HS-27A (cell line): ENCODE measurements at places on chromosomes 16 and 17.
A peak's percentile ranks its signal among the peaks of the same experiment; 100 is the strongest.

DNA sequence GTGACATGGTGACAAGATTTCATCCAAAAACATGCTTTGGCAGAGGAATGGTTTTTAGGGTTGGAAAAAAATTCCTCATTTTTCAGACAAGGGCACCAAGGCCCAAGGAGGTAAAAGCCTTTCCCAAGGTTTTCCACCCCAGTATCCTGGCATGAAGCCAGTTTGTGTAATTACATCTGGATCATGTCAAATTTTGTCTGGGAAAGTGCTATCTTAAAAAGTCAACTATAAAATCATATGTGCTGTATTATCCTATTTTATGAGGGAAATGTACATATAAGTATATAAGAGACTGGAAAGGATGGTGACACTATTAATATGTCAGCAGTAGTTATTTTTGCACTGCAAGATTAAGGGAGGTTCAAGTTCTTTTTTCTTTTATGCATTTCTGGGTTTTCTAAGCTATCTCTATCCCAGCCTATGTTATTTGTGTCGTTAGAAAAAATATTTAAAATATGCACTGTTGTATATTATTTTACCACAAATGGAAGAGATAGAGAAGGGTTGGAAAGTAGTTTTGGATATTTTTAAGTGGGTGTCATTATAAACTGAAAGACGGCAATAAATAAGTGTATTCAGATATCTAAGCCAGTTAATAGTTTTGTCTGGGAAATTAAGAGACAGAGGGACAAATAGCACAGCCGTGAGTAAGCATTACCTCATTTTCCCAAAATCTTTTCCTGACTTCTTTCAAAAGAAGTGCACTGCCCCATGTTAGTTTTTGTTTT, 13.5 kb upstream of the FBXO47 start:
- no peak for DNase-seq

- no peak for DNase-seq
Observed at GRCh38 chr17:75808549-75808904, 23.9 kb downstream of the UNK start.

- no peak for DNase-seq
Observed at GRCh38 chr16:86931410-86931941, 353.1 kb downstream of the FOXL1 start.

GRCh38 chr17:57722704-57723043, 22.4 kb downstream of the CCDC182 start:
- no peak for DNase-seq

DNA sequence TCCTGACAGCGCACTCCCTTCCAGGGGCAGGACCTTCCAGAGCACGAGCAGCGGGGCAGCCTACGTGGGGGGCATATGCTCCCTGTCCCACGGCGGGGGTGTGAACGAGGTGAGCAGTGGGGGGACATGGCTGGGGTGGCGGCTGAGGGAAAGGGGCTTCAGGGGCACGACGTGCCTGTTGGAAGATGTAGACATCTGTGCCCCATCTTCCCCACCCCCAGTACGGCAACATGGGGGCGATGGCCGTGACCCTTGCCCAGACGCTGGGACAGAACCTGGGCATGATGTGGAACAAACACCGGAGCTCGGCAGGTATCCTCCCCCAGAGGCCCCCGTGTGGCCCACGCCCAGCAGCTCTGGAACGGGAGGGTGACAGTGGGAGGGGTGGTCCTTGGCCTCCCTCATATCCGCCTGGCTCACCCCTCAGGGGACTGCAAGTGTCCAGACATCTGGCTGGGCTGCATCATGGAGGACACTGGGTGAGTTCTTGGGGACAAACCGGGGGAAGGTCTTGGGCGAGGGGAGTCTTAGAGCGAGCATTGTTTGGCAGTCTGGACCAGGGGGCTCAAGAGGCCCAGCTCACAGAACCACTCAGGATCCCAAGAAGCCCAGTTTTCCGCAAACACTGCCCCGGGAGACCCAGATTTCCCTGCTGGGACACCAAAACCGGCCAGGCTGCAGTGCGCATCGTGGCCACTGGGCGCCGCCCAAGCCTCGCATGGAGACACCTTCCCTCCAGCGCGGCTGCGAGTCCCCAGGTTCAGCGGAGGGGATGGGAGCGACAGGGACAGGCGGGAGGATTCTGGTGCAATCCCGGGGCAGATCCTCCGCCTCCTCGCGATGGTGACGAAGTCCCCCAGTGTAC, 15.7 kb downstream of the ADAM11 start:
- peak; percentile 43 for DNase-seq

GRCh38 chr17:65558683-65559460, 2.6 kb downstream of the AXIN2 start:
- no peak for DNase-seq

DNA sequence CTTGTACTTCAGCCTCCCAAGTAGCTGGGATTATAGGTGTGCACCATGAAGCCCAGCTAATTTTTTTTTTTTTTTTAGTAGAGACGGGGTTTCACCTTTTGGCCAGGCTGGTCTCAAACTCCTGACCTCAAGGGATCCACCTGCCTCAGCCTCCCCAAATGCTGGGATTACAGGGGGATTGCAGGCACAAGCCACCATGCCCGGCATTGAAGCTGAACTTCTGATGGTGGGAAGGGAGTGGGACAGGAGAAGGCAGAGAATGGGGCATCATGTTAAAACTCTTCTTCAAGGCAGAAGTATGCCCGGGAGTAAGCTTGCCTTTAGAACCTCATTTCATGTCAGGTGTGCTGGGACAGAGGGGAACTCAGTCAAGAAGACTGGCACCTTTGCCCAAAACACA, 48.6 kb upstream of the ZFHX3 start:
- no peak for DNase-seq

GRCh38 chr16:6510261-6510660, 822.4 kb upstream of the RBFOX1 start:
- no peak for DNase-seq

DNA sequence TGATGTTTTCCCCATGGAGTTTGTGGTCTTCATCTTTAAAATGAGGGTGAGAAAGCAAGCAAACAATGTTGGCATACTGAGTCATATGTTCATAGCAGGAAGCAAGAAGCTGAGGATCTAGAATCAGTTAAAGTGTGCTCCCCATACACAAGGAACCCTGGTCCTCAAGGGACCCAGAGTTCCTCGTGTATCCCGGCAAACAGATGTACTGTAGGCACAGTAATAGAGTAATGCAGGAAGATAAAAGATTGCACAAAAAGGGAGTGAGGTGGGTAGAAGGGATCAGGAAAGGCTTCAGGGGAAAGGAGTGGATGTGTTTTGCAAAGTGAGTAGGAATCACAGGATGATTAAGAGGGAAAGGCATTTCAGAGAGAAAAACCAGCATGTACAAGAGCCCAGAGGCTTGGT, 412.3 kb upstream of the CDH11 start:
- no peak for DNase-seq

GRCh38 chr16:4249530-4250308, 7.8 kb upstream of the SRL start:
- DNase-seq = no peak

GRCh38 chr17:15240644-15241043, 24.5 kb downstream of the PMP22 start:
- no peak for DNase-seq

DNA sequence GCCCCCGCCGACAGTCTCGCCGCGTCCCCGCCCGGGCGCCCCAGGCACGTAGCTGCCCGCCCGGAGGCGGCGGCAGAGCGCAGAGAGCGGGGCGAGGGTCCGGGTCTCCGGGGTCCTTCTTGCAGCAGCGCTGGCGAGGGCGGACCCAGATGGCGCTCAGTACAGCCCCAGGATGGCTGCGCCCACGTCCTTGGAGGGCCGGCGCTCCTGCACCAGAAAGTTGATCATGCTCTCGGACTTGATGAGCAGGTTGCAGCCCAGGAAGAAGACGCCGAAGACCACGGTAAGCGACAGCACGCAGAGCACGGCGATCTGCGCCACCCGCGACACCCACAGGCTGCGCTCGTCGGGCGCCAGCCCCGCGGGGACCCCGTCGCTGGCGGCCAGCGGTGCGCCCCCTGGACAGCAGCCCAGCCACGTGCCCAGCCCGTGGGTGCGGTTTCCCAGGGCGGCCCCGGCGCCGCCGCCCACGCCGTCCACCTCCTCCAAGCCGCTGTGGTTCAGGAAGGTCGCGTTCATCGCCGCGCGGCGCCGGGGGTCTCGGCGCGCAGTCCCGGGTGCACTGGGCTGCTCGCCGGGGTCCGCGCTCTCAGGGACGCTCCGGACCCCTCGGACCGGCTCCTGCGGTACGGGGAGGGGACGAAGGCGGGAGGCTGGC, 435 bp downstream of the RPRML start:
- DNase-seq = no peak

- DNase-seq = no peak
Observed at GRCh38 chr17:41480136-41480535, 815 bp downstream of the KRT35 start.

- DNase-seq = no peak
Observed at GRCh38 chr17:17696085-17696484, 14.8 kb downstream of the RAI1 start.

- DNase-seq = no peak
Observed at GRCh38 chr16:72187551-72187950, 15.6 kb upstream of the PMFBP1 start.

DNA sequence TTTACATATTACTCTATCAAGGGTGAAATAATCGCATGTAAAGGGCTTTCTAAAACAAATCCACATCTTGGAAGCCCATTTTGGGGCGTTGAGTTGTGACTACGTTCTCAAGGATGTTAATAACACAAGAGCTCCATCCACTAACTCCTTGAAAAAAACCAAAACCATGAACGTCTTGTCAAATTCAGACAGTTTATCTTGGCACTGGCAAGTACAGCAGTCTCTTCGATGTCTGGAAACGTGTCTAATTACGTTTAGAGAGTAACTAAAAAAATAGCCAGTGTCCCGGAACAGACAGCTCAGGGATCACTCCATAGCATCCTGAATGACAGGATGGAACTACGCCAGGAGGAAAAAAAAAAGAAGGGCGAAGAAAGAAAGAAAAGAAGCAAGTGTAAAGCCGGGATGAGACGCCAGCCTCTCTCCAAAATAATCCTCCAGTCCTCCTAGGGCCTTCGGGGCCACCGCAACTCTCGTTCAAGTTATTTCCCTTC, 954 bp downstream of the MYO1D start:
- DNase-seq = no peak

- DNase-seq = no peak
Observed at GRCh38 chr17:69333561-69333960, 6.6 kb upstream of the ABCA5 start.

DNA sequence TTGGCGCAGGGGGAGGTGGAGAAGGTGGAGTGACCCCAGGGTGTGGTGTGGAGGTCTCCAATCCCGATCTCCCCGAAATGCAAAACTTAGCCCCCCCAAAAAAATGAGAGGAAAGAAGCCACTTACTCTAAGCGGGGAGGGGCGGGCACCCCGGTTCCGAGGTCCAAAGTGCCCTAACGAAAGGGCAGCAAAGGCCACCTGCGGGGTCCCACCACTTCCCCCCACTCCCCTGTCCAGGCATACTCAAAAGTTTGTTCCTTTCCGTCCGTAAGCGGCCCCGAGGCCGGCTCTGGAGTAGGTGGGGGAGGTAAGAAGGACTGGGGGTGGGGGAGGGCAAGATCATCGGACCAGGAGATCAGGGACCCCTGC, 1.1 kb downstream of the TOX3 start:
- DNase-seq = no peak

- DNase-seq = no peak
Observed at GRCh38 chr17:44170135-44170498, 387 bp upstream of the ASB16 start.

- DNase-seq = no peak
Observed at GRCh38 chr16:89104930-89105571, 11.4 kb downstream of the ACSF3 start.

DNA sequence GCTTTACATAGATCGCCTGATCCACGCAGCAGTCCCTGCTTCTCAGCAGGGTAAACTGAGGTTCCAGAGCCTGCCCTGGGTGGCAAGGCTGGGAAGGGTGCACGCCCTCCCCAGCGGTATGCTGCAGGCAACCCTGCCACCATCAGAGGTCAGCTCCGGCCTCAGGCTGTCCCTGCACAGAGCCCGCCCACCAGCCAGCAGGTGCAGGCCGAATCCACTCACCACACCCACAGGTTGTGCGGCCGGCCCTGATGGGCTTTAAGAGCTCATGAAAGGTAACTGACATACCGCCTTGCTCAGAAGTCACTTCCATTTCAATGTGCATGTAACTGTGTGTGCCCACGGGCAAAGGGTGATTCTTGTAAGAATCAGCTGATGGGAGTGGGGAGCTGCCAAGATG, 7.1 kb downstream of the RBFOX3 start:
- no peak for DNase-seq

GRCh38 chr17:79607940-79608623, 2.8 kb downstream of the RBFOX3 start:
- no peak for DNase-seq

DNA sequence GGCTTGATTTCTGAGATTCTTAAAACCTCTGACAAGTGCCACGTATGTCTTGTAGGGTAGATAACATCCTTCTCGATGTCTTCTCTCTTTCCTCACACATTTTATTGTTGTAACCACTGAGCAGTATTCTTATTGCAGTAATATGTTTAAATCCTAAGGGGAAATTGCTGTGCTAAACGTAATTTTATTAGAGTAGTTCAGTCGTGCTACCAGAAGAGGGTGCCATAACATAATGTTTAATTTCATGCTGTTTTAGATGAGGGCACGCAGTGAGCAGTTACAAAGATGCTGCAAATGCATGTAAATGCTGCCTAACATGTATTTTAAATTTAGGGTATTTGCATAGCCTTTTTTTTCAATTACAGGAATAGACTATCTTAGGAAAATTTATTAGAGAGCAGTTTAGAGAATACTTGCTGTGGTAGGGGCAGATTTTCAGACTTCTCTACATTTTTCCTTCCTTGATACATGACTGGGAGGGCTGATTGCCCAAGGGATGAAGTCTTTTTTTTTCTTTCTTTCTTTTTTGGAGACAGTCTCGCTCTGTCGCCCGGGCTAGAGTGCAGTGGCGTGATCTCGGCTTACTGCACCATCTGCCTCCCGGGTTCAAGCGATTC, 51.7 kb downstream of the GAN start:
- DNase-seq = peak; percentile 19

GRCh38 chr17:30933966-30934365, 12.2 kb downstream of the ADAP2 start:
- DNase-seq = no peak

- no peak for DNase-seq
Observed at GRCh38 chr17:41722231-41722630, 10.1 kb downstream of the GAST start.

DNA sequence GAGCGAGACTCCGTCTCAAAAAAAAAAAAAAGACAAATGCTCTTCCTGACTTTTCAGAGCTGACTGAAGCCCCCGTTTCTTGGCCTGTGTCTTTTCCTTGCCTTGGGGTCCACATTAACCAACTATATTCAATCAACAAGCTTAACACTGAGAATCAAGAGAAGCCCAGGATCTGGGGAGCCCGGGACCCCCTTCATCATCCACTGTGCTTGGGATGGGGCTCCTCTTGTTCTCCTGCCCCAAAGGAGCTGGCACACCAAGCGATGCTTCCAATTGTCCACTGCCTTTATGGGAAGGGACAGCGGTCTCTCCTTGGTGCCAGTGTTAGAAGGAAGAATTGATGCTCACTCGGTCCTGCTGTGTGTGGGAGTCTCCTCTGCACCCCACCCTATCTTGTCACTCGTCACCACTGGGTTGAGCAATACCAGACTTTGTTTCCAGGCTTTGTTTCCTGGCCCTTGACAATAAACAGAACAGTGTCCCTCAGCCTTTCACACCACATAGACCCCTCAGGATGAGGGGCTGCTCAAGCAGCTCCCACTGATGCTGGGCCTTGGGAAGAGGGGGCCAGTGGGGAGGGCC, 146.7 kb downstream of the KCNJ12 start:
- DNase-seq = no peak
